ENCODE measurements at places on chromosomes 5 and 9.
A peak's percentile ranks its signal among the peaks of the same experiment; 100 is the strongest.

DNA sequence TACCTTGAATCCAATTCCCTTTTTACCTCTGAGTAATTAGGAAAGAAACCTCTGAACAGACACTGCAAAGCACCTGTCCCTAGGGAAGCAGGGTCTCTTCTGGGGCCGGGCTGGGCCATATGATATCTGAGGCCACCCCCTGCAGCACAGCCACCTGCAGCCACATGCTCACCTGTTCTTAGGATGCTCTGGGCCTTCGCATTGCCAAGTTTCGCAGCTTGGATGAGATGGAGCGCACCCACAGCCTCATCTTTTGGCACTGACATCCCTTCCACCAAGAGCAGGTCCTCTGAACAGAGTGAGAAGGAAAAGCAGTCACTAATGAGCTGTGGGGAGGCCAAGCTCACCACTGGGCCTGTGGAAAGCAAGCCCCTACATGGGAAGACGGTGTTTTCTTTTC lies 27.3 kb downstream of the CLTA start:
- DNase-seq, result no peak

- DNase-seq, result no peak
Observed at GRCh38 chr5:153827397-153827796, 211.3 kb downstream of the FAM114A2 start.

- peak; percentile 65 for DNase-seq
Observed at GRCh38 chr5:96408210-96408777, 24.8 kb downstream of the PCSK1 start.

DNA sequence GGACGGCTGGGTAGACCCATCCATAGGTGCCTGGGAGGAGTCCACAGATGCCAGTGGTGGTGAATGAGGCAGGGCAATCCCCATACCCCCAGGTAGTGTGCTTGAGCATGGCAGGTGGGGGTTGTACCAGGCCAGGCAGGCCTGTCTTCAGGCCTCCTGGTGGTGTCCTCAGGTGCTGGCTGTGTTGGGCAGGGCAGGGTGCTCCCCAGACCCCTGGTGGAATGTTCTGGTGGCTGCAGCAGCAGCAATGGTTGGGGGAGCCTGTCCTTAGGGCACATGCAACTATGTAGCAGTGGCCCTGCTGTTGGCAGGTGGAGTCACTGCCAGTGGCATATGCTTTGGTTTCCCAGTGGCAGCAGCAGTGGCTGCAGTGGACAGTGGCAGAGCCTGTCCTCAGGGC lies 10.0 kb downstream of the ALG2 start:
- no peak for DNase-seq

- DNase-seq, result no peak
Observed at GRCh38 chr9:93959739-93960154, 4.6 kb upstream of the BARX1 start.

DNA sequence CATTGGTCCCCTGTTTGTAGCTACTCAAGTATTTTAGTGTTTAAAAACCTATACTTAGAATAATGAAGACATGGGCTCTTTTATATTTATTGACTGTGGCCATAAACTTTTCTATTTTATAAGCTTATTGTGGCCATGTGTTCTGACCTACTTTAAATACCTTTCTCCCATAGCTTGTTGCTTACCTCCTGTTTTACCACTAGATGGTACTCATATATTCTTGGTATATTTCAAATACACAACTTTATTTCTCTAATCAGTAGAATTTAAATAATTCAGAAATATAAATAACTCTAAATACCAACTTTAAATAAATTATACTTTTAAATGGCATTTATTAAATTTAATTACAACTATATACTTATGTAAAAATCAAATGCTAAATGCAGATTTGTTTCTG lies 498.0 kb downstream of the PRDM9 start:
- peak; percentile 5 for DNase-seq

- DNase-seq, result peak; percentile 92
Observed at GRCh38 chr5:160165137-160166068, 46.2 kb upstream of the PWWP2A start.

DNA sequence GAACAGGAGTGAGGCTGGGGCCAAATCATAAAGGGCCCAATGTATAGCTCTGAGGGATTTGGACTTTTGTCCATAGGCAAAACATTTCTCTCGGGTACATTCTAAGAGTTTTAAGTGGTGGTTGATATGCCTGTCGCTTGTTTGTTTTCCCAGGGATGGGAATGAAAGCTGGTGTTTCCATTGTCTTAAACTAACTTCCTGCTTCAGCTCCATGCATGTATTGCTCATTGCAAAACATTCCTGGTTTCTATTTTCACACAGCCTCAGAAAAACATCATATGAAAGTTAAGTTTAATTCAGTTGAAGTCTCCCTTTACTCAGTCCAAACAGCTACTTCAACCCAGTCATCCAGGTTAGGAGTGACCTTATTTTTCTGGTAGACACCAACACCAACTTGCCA lies 235.0 kb downstream of the ACTL7B start:
- DNase-seq, result no peak

DNA sequence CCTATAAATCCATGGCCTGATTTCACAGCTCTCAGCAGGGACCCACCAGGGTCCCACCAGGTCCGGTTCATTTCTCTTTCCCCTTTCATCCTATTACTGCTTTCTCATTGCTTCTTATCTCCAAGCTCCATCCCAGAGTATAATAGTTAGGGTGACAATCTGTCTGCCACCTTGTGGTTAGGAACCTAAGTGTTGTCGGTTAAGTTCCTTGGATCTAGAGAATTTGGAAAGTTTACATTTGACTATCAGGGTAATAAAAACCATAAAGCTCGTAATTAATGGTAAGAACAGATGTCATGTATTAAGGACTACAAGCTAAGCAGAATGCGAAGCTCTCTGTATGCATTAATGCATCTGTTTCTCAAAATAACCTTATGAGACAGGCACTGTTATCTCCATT lies 259.1 kb downstream of the SH3GL2 start:
- no peak for DNase-seq

- DNase-seq, result no peak
Observed at GRCh38 chr5:59479086-59479485, 414.4 kb downstream of the PDE4D start.

DNA sequence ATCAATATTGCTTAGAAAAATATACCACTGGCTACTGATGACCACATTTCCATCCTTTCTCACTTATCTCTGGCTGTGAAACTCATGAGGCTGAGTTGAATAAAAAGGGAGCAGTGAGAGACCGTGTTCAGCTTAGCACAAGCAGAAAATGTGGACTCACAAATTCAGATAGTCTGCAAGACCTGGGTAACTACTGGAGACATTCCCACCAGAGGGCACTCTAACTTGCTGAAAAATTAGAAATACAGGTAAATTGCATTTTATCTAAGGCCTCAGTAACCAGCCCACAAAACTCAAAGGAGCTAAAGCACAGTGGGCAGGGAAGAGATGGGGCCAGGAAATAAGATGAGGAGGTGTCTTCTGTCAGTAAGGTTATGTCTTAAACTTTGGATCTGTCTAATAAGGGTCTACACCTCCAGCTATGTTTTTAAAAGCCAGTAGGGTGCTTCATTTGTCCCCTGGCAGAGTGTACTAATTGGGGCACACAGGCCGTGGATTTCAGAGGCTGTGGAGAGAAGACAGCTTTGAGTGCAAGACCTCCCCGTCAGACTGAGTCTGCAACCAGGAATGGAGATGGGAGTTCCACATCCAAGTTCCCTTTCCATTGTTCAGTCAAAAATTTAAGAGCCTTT lies 8.7 kb upstream of the NDUFB6 start:
- DNase-seq, result peak; percentile 19
